NCI-H1930 (cell line): ENCODE measurements at places on chromosomes 6 and 20.
A peak's percentile ranks its signal among the peaks of the same experiment; 100 is the strongest.

GRCh38 chr6:20658516-20658915 is 124.3 kb downstream of the CDKAL1 start:
- no peak for DNase-seq

GRCh38 chr6:156391061-156391672 is 386.0 kb upstream of the ARID1B start:
- no peak for DNase-seq

GRCh38 chr20:51578145-51578459 is 35.6 kb upstream of the NFATC2 start:
- no peak for DNase-seq

DNA sequence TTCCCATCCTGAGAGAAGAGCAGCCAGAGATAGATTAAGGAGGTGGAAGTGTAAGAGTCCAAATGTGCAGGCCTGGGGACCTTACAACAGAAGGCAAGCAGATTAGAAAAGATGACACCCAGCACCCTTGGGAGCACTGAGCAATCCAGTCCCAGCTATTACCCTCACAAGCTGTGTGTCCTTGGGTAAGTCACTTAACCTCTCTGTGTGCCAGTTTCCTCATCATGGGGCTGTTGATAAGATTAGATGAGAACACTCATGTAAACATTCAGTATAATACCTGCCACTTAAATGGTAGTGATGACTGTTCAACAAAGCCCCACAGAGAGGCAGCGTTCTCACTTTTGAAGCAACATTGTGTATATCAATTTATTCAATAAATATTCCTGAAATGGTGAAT is 114.8 kb upstream of the CST7 start:
- no peak for DNase-seq

GRCh38 chr6:56682635-56683034 is 39.9 kb upstream of the DST start:
- DNase-seq: no peak

DNA sequence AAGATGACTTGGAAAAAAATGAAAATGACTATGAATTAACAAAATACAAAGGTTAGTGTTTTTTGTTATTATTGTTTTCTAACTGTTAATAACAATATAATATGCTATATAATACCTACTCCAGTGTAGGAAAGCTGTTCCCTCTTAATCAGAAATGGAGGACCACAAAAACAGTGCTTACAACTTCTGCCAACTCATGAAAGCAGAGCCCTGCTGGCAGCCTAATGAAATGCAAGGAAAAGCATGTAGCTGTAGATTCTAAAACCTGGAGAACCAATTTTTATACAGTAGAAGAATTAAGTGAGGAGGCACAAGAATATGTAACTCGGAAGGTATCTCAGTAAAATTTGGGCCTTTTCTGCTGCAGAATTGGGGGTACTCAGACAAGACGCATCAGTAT is 29.4 kb downstream of the PHIP start:
- no peak for DNase-seq

GRCh38 chr6:144378437-144378836 is 93.3 kb downstream of the UTRN start:
- DNase-seq: no peak

DNA sequence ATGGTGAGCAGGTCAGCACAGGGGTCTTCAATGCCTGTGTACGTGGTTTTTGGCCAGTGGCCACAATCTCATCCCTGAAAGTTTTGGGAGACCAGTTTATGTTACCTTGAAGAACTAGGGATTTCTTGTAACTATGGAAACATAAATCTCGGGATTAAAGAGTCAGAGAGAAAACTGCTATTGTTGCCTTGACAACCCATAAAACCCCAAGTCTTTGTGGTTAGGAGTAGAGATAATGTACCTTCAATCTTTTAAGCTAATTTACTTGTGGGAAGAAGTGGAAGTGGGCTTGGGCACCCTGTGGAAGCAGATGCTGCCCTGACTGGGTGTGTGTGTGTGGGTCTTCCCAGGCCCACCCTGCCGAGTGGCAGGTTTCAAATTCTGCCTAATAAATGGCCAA is 46.1 kb upstream of the ZNF831 start:
- DNase-seq: no peak

DNA sequence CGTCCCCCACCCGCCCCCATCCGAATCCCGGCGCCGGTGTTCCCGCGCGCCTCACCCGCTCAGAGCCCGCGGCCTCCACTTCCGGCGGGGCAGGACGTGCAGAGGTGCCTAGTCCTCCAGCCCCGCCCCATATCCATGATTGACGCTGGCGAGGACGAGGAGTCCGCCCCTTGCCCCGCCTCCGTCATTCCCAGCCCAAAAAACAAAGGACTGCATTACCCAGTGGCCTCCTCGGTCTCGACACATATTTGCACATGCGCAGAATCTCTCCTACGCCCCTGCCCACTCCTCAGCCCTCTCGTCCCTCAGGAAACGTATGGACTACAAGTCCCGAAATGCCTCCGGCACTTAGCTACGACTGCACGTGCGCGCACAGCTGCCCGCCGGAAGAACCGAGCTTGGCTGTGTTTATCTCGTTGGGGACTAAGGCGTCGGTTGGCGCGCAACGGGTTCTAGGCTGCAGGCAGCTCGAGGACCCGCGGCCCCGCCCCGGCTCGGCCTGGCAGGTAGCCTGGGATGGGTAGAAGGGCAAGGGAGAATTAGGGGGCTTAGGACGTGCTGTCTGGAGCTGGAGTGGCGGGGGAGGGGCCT is at the start of the genes KLHDC3 and MEA1:
Gene KLHDC3 (plus strand): TSS at position 407 of the 591 bp plus-strand sequence. CDS start 2,944 bp downstream, outside the sequence.
Gene MEA1 (minus strand): TSS at position 104 of the 591 bp plus-strand sequence. CDS start 133 bp downstream, outside the sequence.
- DNase-seq: peak; percentile 99

DNA sequence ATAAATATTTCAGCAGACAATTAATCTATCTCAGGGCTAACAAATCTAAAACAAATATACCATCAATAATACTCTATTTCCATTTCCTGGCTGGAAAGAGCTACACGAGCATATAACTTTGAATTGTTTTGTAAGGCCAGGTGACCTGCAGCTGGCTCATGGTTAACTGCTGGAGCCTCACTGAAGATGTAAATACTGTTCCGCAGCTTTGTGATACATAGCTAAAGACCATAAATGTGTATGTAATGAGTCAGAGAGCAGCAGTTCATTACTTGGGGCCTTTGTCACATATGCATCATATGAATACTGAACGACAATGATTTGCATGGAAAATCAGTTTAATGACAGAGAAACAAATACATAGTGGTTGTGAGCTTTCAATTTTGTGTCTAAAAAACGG is 109.4 kb upstream of the CCN2 start:
- DNase-seq: peak; percentile 32

GRCh38 chr6:122416825-122417224 is 17.4 kb downstream of the HSF2 start:
- no peak for DNase-seq

GRCh38 chr6:31063906-31064435 is 48.4 kb downstream of the C6orf15 start:
- no peak for DNase-seq

DNA sequence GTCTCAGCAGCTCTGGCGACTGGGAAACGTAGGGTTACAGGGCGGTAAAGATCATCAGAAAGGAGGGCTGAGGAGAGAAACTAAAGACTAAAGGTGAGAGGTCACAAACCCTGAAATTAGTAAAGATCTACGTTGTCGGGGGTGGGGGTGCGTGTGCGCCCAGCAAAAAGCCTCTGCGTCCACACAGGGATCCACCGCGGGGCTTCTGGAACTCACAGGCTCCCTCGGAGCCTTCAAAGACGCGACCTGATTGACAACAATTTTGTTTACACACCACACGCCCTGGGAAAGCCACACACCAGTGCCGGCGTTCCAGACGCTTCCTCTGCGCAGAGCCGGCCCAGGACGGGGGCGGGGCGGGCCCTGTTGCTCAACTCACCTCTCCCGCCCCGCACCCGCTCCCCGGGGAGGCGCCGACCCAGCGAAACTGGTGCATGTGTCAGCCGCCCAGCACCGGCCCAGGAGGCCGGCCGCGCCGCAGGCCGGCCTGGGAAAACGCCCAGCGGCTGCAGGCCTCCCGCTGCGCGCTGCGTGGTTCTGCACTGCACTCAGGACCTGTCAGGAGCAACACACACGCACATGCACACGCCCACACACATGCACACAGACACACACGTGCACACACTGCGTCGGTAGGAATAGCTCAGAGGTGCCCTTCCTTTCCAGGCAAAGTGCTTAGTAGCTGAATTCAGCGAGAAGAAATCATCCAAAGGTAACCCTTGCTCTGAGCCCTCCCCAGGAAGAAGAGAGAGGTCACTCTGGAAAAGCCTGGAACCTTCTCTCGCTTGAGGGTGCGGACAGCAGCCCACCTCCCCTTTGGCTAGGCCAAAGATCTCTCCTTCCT is 57.2 kb upstream of the ARID1B start:
- DNase-seq: no peak

DNA sequence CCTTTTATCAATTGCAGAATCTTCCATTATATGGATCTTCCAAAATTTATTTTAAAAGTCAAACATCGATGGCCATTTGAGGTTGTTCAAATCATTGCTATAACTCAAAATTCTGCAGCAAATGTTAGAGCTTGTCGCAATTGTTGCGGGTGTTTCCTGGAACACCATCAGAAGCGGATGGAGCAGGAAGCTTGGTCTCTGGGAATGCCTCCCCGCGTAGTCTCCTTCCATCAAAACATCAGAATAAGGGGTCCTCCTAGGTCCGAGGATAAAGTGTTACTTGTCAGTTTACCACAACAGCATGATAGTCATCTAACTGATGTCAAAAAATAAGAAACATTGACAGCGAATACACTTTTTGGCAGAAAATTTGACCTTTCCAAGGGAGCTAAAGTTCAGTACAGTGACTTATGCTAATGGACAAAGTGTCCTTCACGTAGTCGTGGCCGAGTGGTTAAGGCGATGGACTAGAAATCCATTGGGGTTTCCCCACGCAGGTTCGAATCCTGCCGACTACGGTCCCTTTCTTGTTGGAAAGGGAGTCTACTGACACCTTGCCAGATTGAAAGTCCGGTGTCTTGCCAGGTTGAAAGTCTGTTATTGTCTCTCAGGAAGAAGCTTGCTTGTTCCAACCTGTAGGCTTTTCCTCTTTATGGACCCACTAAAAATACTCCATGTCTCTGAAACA is 59.0 kb upstream of the ZNF184 start:
- DNase-seq: no peak

DNA sequence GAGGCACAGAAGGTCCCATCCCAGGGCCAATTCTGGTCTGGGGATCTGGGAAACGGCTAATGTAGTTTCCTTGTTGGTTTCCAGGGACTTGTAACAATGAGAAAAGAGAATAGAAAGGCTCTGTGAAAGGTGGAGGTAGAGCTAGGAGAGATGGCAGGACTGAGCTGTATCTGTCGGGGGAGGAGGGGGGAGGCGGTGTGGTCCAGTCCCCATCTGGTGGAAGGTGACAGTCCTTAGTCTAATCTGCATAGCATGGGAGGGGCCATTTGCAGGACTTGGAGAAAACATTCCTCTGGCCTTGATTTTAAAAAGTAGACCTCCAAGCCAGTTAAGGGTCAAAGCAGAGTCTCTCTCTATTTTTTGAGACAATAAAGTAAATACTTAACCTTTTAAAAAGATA is 137.1 kb downstream of the DNAH8 start:
- no peak for DNase-seq

DNA sequence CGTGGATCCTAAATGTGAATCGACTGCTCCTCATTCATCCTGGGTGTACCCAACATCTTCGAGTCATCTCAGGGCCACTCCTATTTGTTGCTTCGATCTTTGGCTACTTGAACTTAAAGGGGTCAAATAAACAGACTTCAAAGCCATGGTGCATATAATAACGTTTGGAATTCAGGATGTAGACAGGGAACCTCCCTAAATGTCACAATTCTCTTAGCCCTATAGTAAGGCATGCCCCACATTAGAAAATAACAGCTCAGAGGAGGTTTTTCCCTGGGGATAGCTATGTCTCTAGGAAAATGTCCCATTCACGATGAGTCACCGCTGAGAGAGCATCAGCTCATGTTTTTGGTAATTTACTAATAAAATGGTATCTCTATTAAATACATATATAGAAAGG is 54.8 kb upstream of the BMP6 start:
- DNase-seq: no peak
